Cerebellar nuclear complex (tissue), 1 donor: ENCODE measurements at places on chromosomes 16 and 17.

DNA sequence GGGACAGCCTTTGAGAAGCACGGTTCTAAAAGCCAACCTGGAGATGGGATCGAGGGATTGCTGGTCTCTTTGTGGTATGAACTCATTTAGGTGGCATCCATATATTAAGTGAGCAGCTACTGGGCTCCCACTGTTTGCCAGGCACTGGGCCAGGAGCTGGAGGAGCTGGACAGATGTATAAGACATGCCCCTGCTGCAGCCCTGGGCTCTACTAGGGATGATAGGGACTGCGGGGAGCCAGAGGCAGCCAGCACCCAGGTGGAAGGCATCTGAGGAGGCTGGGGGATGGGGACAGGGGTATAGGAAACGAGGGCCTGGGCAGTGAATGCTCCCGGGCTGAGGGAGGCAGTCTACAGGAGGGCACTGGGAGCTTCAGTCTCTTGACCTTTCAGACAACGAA, 53.0 kb upstream of the MEAK7 start:
- DNase-seq, result no peak

GRCh38 chr17:76700617-76701470, 9.9 kb downstream of the MXRA7 start:
- DNase-seq, result no peak

DNA sequence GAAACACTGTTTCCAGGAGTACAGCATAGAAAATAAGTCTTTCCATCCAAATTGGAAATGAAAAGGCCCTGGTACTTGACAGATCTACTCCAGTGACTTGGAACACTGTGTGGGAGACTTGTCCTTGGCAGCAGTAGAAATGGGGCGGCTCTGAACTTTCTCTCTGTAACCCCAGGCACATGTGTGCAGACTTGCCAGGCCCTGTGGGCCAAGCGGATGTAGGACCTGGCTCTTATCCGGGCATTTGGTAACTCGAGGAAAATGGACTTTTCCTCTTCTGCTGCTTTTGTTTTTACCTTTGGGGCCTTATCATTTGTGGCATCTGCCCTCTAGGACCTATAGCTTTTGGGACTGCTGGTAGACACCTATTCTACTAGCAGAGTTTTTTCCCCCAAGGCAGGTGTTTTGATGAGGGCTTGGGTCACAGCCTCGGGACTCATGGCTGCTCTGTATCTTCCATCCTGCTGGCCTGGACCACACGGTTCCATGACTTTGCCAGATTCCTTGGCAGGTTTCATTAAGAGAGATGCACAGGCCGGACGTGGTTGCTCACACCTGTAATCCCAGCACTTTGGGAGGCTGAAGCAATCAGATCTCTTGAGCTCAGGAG, 43.5 kb downstream of the SMPD3 start:
- DNase-seq, result no peak

DNA sequence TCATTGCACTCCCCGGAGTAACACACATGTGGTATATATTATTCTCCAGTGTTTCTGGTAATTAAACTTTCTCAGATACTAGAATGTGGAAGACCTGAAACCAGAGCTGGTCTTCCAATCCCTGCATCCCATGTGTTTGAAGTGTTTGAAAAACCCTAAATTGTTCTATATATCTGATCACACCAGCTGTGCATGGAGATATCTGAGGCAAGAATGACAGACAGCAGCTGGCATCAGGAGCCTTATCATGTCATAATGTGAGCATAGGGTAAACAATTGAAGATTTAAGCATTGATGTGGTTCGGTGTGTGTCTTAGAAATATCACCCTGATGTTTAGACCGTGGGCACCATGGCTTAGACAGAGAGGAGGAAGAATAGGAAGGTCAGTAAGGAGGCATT, 251.0 kb downstream of the CDH11 start:
- DNase-seq, result no peak

DNA sequence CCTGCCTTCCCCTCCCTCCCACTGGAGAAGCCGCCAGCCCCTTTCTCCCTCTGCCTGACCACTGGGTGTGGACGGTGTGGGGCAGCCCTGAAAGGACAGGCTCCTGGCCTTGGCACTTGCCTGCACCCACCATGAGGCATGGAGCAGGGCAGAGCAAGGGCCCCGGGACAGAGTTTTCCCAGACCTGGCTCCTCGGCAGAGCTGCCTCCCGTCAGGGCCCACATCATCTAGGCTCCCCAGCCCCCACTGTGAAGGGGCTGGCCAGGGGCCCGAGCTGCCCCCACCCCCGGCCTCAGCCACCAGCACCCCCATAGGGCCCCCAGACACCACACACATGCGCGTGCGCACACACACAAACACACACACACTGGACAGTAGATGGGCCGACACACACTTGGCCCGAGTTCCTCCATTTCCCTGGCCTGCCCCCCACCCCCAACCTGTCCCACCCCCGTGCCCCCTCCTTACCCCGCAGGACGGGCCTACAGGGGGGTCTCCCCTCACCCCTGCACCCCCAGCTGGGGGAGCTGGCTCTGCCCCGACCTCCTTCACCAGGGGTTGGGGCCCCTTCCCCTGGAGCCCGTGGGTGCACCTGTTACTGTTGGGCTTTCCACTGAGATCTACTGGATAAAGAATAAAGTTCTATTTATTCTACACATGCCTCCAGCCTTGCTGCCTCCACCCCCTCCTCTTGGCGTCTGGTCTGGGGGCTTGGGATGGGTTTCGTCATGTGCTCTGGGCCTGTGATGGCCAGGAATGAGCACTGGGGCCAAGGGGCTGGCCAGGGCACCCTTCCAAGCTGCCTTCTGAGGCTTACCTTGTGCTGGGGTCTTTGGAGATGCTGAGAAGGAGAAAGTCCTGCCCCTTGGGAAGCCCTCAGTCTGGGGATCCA, 7.3 kb downstream of the GJD3 start:
- no peak for DNase-seq

GRCh38 chr16:57531635-57532265, 4.6 kb downstream of the CCDC102A start:
- DNase-seq, result no peak

GRCh38 chr16:27374804-27375425, 27.1 kb upstream of the IL21R start:
- no peak for DNase-seq

GRCh38 chr16:67283039-67283825, 3.9 kb downstream of the PLEKHG4 start:
- no peak for DNase-seq

- no peak for DNase-seq
Observed at GRCh38 chr17:58870747-58871146, 115.1 kb downstream of the PPM1E start.

GRCh38 chr17:61260071-61260797, 139.4 kb upstream of the TBX2 start:
- no peak for DNase-seq

DNA sequence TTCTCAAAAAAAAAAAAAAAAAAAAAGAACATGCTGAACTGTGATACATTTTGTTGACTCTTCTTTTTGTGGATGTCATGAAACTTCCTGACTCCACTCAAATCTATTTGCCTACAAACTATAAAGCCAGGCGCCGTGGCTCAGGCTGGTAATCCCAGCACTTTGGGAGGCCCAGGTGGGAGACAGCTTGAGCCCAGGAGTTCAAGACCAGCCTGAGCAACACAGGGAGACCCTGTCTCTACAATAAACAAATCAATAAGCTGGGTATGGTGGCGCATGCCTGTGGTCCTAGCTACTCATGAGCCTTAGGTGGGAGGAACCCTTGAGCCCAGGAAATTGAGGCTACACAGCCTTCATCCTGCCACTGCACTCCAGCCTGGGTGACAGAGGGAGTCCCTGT, 1.5 kb upstream of the NT5C start:
- no peak for DNase-seq

DNA sequence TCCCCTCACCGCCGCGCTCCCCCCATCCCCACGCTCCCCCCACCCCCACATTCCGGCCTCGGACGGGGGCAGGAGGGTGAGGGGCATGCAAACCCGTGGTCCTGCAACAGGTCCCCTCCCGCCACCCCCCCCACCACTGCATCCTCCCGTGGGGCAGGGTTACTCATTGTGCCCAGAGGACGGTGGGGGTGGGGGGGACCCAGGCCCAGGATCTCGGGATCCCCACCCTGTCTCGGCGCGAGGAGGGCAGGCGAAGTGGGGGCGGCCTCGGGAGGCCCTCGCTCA, 8.5 kb downstream of the SLC22A31 start:
- no peak for DNase-seq

- DNase-seq, result no peak
Observed at GRCh38 chr16:72723781-72724180, 324.1 kb downstream of the ZFHX3 start.

DNA sequence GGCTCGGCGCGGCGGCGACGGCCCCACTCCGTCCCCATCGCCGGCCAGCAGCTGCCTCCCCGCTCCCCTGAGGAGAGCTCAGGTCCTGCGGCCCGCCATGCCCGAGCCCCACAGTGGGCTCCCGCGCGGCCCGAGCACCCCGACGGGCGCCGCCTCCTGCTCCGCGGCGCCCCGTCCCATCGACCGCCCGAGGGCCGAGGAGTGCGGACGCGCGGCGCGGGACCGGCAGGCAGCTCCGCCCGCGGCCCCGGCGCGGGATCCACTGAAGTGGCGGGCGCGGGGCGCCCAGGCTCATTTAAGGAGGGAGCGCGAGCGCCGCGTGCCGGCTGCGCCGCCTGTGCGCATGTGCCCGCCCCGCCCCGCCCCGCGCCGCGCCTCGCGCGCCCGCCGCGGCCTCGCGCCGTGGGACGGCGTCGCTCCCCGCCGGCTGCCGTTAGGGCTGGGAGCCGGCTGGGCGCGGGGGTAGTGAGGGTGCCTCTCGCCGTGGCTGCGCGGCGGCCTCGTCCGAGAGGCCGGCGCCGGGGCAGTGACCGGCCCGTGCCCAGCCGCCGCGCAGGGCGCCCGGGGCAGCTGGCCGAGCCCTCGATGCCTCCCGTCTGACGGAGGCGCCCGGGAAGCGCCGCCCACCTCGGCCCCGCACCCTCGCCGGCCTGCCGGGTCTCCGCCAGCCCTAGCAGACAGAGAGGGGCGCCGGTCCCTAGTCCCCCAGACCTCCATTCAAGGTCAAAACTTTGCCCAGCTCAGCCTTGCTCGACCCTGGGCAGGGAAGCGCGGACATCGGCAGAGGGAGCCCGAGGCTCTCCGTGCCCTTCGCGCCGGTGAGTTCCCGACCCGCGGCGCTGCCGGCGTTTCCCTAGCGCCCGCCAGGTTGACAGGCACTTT, at the start of gene NETO2:
Gene NETO2 (minus strand): TSS at position 269 of the 882 bp plus-strand sequence. CDS start 333 bp downstream, outside the sequence.
- no peak for DNase-seq

- DNase-seq, result no peak
Observed at GRCh38 chr17:20281860-20282259, 185.5 kb downstream of the LGALS9B start.

DNA sequence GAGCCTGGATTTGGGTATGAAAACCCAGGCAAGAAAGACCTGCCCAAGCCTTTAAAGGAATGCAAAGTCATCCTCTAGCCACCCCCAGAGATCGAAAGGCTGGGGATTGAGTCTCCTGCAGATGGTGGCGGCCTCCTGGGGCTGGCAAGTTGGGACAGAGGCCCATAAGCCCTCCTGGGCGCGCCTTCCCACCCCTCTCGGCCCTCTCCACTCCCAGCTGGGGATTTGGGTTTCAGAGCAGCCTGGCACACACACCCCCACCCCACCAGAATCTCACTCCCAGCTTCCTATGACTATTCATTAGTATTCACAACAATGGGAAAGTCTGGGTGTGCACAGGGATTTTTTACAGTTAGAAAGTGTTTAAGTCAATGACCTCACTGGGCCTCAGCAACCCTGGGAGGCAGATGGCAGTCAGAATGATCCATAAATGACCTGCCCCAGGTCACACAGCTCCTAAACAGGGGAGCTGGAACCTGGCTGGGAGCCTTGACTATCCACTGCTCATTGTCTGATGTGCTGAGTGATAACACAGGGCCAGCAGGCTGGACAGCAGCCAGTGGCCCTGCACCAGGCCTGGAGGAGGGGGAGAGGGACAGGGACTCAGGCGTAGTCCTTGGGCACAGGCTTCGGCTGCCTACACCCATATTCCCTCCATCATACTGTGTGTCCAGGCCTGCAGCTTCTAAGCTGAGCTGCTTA, 12.1 kb downstream of the NHERF1 start:
- DNase-seq, result no peak

DNA sequence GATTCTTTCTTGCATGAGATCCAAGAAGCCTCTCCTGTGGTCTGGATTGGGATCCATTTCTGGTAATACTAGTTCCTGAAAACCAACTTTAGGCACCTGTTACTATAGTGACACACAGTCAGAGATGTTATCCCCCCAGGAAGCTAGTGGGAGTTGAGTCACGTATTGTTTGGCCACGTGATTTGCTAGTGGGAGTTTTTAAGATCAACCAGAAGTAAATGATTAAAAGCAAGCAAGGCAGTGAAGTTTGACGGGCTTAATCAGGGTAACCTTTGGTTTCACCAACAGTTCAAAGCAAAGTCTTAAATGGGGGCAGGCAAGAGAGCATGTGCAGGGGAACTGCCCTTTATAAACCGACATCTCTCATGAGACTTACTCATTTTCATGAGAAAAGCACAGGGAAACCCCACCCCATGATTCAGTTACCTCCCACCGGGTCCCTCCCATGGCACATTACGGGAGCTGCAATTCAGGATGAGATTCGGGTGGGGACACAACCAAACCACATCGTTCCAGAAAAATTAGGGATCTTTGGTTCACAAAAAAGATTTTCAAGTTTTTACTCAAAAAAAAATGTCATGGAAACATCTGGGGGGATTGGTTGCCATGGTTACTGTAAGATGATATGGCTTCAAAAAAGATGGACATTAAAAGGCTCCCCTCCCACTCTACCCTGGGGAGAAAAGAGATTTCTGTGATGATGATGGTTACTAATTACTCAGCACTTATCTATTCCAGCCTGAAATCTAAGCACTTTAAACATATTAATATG, 483.1 kb upstream of the ERCC4 start:
- no peak for DNase-seq

- DNase-seq, result no peak
Observed at GRCh38 chr17:1787301-1787902, 25.5 kb downstream of the SERPINF1 start.

GRCh38 chr16:68257251-68257905, 6.9 kb upstream of the SLC7A6 start:
- no peak for DNase-seq

DNA sequence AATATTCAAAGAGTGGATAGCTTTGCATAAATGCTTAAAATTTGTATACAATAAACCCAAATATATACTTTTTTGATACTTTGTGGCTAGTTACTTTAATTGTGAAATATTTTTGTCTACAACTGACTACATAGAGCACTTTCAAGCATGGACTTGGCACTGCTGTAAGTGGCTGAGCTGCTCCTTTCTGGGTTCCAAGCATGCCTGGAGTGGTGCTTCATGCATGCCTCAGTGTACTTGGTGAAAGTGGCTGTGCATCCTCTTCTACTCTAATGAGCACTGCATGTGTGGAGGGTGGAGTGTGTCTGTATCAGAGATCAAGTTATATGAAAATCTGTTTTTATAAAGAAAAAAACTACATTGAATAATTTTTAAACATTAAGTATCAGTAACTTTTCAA, 94.1 kb downstream of the OMG start:
- DNase-seq, result no peak

- peak; percentile 93 for DNase-seq
Observed at GRCh38 chr16:70691223-70692129, 5.6 kb upstream of the MTSS2 start.

DNA sequence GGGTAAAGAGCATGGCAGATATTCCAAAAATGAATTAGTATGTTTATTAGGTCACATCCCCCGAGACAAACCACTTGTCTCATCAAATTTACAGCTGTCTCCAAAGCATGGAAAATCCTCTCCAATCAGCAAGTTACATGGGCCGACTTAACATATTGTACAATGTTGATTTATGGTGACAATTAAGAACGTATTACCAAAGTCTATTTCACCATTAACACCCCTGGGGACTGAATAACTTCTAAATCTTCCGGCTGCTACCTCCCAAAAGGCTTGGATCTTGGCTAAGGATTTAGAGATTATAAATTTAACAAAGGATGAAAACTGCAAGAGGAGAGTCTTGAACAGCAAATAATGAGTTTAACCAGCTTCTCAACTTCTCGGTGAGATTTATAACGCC, 311.9 kb downstream of the NPIPA8 start:
- DNase-seq, result no peak
